Left hindlimb (tissue), 1 donor: ENCODE measurements at places on chromosomes 6 and 20.

GRCh38 chr6:16267428-16268263 lies 29.3 kb downstream of the GMPR start:
- DNase-seq = no peak

- DNase-seq = no peak
Observed at GRCh38 chr20:13286607-13287006, 65.5 kb downstream of the ISM1 start.

- DNase-seq = no peak
Observed at GRCh38 chr20:8777911-8778310, 291.0 kb upstream of the PLCB4 start.

GRCh38 chr6:81792826-81793225 lies 40.3 kb upstream of the TENT5A start:
- no peak for DNase-seq

GRCh38 chr6:162244031-162244430 lies 483.5 kb downstream of the PRKN start:
- DNase-seq = no peak
